ENCODE measurements at places on chromosomes 3 and 15.

GRCh38 chr3:122921791-122922651 lies 105.5 kb downstream of the SEMA5B start:
- no peak for DNase-seq

DNA sequence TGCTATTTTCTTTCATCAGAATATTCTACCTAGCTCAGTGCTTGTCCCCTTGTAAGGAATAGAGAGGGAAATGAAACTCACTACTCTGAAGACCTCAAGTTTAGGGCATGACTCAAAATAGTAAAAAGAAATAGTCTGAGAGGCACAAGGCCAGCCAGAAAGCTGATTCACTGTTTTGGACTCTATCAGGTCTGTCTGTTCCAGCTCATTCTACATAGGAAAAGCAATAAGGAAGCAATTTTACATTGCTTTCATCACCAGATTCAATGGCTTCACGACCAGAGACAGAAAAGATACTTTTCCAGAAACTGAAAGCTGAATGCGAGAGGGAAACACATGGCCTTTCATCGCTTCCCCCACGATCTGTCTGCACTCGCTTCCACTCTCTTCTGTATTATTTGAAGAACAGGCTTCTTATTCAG lies 276.0 kb downstream of the GBE1 start:
- DNase-seq = no peak

- no peak for DNase-seq
Observed at GRCh38 chr3:28291577-28291976, 50.2 kb downstream of the CMC1 start.

DNA sequence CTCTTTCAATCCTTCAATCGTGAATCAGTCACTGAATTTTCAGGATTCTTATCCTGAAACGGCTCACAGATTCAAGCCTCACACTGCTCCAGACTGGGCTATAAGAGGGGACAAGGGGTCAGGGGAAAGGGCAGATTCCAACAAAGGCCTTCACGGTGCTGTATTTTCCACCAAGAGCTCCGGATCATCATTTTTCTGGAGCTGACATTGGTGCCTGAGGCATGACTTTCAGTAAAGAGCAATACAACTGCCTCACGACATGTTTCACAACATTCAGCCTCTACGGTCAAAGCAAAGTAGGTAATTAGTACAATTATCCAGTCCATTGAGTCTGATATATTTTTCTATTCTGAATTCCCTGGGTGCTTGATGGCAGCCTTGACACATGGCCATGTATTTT lies 185.0 kb upstream of the PRICKLE2 start:
- DNase-seq = no peak

GRCh38 chr3:70546679-70547078 lies 234.2 kb upstream of the MDFIC2 start:
- no peak for DNase-seq

- no peak for DNase-seq
Observed at GRCh38 chr15:52295421-52296001, at the start of gene MYO5C. MYO5C (minus strand) TSS chr15:52295804; CDS start chr15:52295636, 168 bp downstream.

DNA sequence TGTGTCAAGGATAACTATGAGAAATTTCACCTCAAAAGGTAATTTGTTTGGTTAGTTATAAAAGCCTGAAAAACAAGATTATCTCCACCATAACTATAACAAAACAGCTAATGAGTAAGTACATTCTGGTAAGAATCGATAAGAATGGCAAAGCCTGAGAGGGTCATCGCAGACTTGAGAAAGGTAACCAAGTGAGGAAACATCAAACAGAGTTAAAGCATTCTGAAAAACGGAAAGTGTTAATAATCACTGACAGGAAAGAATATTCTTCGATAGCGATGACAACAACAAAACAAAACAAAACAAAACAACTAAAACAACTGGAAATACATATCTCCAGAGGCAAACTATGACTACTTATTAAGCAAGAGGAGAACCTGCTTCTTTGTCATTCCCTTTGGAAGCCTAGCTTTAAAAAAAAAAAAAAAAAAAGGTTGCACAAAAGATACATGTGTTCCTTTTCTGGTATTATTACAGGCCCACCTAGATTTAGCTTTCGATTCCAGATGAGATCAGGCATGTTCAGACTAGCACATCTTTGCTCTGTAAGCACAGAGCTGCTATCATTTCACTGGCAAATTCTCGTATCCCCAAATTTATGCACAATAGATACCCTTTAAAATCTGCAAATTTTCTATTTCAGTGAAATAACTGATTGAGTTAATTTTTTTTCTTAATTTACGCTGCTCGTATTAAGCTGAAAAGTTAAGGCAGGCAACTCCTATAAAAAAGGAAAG lies 155.6 kb downstream of the TIGIT start:
- DNase-seq = no peak

DNA sequence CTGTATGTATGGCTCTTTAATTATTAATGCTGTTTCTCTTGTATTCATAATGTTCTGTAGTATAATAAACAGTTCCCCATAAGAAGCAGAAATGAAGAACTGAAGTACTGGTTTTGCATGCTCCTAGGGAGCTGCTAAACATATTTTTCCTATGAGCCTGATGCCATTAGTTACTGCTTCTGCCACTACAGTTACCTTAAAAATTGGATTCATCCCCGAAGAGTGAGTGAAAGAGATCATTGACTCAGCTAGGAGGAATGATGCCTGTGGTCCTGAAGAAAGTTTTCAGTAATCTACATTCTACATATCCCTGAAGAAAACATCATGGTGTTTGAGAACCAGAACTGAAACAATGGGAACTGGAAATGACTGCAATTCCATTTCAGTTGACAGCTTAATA lies 37.1 kb upstream of the ST3GAL6 start:
- DNase-seq = no peak

DNA sequence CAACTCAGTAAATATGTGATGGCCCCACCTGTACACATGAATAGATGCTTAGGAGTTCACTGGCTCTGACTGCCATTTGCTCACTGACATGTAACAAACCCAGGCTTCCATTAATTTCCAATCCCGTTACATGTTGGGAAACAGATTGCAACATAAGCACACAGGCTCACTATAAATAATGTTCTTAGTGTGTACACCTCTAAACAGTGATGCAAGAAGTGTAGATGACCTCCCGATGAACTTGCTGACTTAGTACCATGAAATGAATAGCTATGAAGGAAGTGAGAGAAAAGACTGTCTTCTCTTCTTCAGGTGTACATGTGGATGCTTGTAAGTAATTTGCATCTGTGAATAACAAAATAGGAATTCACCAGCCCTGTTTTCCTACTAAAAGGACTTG lies 21.4 kb upstream of the FSIP1 start:
- no peak for DNase-seq

- no peak for DNase-seq
Observed at GRCh38 chr3:177338697-177339219, 141.5 kb upstream of the TBL1XR1 start.

- no peak for DNase-seq
Observed at GRCh38 chr3:108936924-108937689, 16.6 kb downstream of the GUCA1C start.

- DNase-seq = no peak
Observed at GRCh38 chr15:74307827-74308811, 59.3 kb downstream of the CYP11A1 start.

- no peak for DNase-seq
Observed at GRCh38 chr15:50909010-50909317, 481 bp downstream of the AP4E1 start.

- no peak for DNase-seq
Observed at GRCh38 chr15:60928970-60929369, 300.1 kb downstream of the RORA start.

- DNase-seq = no peak
Observed at GRCh38 chr3:177679568-177680471, 482.5 kb upstream of the TBL1XR1 start.

DNA sequence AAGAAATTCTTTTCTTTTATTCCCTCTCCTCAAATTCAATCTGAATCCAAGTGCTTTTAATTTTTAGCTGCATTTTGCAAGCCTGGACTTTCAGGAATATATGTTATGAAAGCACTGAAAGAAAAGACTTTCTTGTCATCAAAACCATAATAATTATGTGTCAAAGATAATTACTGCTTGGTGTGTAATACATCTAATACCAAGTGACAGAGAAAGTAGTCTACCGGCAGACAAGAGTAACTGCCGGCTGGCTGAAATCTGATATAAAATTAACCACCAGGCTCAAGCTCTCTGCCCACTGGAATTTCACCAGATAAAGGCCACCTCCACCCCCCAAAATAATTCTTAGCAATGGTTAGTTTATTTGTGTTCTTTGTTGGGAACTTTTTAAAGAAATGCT lies 220.9 kb upstream of the CDIN1 start:
- DNase-seq = no peak

- DNase-seq = no peak
Observed at GRCh38 chr15:42727750-42728381, 9.1 kb downstream of the CDAN1 start.

DNA sequence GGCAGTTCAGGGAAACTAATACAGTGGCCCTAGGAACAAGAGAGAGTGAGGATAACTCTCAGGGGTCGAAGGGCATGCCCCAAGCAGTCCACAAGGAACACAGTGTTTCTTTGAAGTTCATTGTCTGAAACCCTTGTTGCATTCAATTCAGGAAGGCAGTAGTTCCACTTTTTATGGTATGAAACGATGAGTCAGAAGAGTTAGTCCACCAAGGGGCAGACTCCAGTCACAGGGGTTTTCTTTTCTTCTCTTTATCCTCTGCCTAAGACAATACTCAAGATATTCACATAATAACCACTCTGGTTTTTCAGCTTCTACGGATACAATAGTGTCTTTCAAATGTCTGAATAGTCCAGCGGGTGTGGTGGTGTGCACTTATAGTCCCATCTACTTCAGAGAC lies 23.7 kb upstream of the TICRR start:
- no peak for DNase-seq

DNA sequence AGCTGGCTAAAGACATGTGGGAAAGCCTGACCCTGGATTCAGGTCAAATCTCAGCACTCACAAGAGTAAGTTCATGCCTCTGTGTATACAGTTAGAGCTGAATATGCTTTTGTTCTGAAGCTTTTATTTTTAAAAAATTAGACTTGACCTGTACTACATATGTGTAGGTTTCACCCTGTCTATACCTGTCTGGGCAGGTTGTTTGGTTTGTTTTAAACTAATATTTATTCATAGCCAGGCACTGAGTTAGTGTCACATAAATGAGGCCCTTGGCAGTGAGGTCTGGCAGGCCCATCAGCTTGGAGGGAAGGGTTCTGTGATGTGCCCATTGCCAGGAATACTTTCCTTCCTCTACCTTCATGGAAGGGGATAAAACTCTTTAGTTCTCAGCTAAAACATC lies 1.9 kb downstream of the DNAJA4 start:
- DNase-seq = no peak

GRCh38 chr15:52076889-52077781 lies 35.4 kb downstream of the BCL2L10 start:
- no peak for DNase-seq

DNA sequence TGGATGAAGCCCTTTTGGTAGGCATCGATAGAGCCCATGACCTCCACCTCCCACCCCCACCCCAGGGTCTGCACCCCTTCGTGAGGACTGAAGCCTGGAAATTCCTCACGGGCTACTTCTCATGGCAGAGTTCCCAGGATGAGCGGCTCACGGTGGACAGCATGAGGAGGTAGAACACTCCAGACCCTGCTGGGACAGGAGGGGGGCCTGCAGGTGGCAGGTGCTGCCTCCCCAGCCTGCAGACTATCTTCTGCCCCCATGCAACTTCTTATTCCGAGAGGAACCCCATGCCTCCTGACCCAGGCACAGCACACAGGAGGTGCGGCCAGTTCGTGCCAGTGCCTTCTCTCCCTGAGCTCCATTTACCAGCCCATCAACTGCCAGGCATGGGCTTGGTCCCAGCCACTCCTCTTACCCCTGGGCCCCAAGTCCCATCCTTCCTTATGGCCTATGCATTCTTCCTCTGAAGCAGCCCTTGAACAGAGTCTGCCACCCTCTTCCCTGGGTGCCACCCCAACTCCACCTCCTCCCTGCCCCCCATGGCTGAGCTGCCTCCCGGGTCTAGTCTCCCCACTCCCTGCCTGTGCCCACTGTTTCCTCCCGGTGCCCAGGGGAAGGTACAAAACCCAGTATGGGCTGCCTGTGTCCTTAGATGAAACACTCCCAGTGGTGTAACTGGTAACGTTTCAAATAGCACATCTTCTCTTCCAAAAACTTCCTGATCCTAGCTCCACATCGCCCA lies 8.4 kb downstream of the TBC1D21 start:
- DNase-seq = no peak

DNA sequence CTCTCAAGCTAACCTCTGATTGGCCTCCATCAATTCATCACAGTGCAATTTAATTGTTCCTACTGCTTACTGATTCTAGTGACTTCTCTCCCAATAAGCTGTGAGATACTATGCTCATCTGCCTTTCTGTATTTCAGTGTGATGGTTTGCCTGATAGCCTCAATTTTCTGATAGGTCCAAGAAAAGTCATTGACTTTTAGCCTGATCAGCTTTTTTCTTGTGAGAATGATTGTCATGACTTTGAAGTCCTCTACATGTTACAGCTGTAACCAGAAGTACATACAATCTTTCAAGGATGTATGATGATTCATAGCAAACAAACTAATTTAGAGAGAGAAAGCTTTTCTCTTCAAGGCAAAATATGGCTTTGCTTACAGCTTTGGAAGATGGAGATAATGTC lies 463.8 kb upstream of the CNTN3 start:
- DNase-seq = no peak

DNA sequence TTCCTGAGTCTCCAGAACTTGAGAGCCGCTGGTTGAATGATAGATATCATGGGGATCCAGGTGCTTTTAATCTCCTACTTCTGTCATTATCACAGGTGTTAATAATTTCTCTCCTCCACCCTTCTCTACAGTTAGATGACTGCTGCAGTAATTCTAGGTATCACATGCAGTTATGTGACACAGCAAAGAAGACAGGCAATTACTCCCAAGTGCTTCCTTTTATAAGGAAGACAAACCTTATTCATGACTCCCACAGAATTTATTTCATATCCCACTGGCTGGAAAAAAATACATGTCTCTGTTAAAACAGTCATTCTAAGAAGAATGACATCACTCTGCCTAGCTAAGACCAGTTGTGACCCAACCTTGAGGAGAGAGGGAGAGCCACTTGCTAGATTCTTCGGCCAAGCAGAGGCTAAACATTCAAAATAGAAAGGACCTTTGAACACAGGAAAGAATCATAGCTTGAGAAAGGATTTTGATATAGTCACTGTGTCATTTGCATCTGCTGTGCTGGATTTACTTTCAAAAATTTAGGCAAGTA lies 500.6 kb downstream of the SI start:
- no peak for DNase-seq

- DNase-seq = no peak
Observed at GRCh38 chr3:129612534-129613366, 6.3 kb upstream of the PLXND1 start.

GRCh38 chr15:77825252-77825542 lies 192.5 kb upstream of the LINGO1 start:
- DNase-seq = no peak

DNA sequence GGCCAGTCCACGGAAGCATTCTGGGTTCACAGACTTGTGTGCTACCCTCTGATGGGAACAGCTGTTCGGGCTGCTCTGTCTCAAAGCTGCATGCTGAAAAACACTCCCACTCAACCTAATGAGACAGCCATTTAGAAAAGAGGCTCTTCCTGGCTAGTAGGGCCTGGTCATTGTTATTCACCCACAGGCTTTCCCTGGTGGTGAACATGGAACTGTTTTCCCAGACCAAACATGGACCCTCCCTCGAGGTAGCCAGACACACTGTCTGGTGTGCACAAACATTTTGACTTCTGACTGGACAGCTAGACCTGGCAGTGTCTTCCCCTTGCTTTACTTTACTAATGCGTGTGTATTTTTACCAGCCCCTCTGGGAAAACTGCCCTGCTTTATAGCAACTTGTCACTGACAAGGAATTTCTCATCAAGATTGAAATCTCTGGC lies 39.0 kb downstream of the MECOM start:
- no peak for DNase-seq

- no peak for DNase-seq
Observed at GRCh38 chr15:85782064-85782463, 12.7 kb downstream of the KLHL25 start.
